Peyer's patch (tissue), 4 donors: ENCODE measurements at places on chromosomes 1 and 21. TPM values are rescaled to one million over a fixed set of nuclear protein-coding genes. Genes with fewer than 3 reads are reported as not detected.

Gene KRTAP6-1
- total RNA-seq = not detected

Gene MYBPH
- total RNA-seq = not detected

Gene LRRC53
- total RNA-seq = not detected

Gene S100A7
- not detected for total RNA-seq

Gene SERBP1
- 102 TPM for total RNA-seq
